Natural killer cell (primary cell): ENCODE measurements at places on chromosomes 11 and 22. TPM values are rescaled to one million over a fixed set of nuclear protein-coding genes. Genes with fewer than 3 reads are reported as not detected.

DNA sequence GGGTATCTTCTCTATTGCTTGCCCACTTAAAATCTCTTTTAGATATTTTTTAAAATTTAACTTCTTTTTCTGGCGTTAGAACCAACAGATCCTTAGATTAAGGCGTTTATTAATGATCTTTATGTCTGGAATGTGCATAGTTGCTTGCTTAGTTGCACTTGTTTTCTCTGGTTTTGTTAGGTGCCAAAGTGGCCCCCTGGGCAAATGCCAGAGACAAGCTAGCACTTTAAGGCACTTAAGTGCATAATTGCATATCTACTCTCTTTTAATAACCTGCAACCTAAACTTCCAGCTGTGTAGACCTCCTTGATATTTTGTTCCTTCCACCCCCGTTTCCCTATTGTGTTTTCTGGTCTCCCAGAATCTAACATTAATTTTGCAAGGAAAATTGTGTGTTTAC is 3.3 kb downstream of the RBM4 start:
- DNase-seq = no peak

DNA sequence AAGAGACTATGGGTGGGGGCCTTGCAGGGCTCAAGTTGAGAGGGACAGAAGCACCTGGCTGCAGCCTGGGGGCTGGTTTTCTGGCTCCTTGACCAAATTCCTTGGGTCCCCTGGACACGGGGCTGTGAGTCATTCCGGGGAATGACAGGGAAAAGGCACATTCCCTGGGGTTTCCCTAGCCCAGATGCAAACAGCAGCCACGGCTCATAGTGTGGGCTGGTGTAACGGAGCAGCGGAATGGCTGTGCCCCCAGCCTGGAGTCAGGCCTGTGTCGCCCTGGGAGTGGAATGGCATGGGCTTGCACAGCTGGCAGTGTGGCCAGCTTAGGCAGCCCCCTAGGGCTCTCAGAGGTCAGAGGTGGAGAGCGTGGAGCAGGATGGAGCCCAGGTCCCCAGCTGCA is 77.6 kb upstream of the KCNQ1OT1 start:
- no peak for DNase-seq

DNA sequence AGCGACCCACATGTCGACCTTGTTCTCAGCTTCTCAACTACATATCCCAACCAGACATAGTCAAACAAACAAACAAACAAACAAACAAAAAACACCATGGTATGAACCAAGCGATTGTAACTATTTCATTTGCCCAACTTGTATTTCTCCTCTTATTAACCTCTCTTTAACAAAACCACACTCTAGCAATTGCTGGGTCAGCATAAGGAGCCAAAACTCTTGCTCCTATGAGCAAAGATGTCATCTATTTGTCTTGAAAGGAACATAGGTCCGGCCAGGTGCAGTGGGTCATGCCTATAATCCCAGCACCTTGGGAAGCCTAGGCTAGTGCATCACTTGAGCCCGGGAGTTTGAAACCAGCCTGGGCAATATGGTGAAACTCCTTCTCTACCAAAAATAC is 145.6 kb downstream of the WT1 start:
- DNase-seq = no peak

DNA sequence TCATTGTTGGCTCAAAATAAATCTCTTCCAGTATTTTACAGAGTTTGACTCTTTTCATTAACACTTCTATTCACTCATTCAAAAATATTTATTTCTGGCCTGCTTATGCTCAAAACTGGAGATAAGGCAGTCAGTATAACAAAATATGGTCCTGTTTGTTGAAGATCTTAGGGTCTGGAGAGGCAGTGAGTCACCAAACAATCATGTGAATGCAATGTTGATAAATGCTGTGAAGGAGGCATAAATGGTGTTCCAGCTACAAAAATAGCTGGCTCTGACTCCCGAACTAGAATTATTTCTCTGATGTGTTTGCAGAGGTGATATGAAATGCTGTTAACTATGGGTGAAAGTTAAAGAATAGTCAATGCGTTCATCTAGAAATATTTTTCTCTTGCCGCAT is 390.6 kb downstream of the AASDHPPT start:
- DNase-seq = no peak

- peak; percentile 42 for DNase-seq
Observed at GRCh38 chr11:44556735-44557409, 8.6 kb upstream of the CD82 start.

- no peak for DNase-seq
Observed at GRCh38 chr11:112511911-112512310, 251.3 kb upstream of the PLET1 start.

DNA sequence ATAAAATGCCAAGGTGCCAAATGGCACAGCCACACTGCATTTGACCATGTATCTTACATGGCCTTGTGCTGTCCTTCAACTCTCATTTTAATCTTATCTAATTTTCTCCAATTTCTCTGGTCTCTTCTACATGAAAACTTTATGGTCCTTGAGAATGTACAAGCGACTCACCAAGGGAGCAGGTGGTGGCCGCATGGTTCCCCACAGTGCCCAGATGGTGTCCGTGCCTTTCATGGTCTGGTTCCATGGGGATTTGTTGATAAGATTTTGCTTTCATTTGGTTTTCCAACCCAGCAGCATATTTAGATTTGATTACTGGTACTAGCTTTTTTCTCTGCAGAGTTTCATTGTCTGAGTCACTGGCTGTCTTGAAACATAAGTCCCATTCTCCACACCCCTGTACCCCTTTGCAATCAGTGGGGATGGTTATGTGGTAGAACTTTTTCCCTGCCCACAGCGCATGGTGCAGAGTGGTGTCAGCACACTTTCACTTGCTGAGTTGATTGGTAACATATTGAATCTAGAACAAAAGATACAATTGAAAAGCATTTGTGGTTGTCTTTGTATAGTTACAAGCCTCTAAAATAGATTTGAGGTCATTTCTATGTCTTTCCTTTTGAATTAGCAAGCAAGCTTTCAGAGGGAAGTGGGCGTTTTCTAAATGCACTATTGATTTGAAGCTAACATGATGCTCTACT is 24.1 kb downstream of the ZNRF3 start:
- DNase-seq = no peak

DNA sequence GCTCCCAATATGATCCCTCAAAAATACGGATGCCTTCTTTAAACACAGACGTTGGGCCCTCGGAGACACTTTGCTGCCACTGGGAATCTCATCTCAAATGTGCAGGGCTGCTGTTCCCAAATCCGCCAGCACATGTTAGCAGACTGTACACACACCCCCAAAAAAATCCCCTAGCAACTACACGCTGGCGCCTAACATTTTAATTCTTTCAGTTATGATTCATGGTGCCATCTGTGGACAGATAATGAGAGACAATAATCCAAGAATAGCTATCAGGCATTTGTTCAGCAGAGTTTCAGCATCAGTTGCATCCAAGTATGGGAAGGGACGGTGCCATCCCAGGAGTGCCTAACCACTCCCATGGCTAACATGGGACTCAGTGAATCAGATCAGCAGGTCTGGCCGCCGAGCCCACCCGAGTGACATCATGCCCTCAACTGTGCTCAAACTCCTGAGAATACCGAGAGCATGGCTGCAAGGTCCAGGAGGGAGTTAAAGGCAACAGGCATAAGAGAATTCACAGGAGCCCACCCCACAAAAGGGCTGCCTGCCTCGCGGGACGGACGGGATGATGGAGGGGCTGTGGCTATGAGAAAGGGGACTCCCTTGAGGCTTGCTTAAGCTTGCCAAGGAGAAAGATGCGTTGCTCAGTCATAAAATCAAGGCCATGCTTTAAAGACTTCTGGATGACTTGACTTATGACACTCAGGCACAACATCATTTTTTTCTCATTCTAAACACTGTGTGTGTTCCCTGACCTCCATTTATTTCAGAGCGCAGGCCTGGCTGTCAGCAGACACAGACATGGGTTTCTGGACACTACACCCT is 337.0 kb downstream of the SHANK2 start:
- no peak for DNase-seq

- DNase-seq = no peak
Observed at GRCh38 chr22:17738386-17739128, 35.7 kb downstream of the BID start.

MIAT gene
- 105 TPM for total RNA-seq

ACR gene
- total RNA-seq = not detected

CLMP gene
- not detected for total RNA-seq

OR8G5 gene
- total RNA-seq = not detected

IGLL1 gene
- total RNA-seq = not detected

SLC6A5 gene
- not detected for total RNA-seq

MIOX gene
- not detected for total RNA-seq
